ENCODE measurements at places on chromosomes 5 and 9.

- no peak for DNase-seq
These were observed 649.4 kb downstream of the CDH9 start for GRCh38 chr5:26388976-26389375.

DNA sequence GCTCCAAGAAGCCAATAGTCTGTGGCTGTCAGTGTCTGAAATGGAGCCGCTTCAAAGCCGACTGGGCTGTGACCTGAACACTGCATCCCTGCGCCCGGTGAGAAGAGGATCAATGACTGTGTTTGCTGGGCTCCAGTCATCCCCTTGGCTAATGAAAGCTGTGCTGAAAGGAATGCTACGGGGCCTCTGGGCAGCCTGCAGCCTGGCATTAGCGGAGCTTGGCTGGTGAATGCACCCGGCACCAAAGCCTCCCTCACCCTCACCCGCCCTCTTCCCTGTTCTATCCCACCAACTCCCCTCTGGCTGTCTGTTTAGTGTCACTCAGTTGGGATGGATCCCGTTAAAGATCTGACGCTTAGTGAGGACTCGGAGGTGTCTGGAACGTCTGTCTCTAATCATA is 355.3 kb downstream of the BNC2 start:
- no peak for DNase-seq

DNA sequence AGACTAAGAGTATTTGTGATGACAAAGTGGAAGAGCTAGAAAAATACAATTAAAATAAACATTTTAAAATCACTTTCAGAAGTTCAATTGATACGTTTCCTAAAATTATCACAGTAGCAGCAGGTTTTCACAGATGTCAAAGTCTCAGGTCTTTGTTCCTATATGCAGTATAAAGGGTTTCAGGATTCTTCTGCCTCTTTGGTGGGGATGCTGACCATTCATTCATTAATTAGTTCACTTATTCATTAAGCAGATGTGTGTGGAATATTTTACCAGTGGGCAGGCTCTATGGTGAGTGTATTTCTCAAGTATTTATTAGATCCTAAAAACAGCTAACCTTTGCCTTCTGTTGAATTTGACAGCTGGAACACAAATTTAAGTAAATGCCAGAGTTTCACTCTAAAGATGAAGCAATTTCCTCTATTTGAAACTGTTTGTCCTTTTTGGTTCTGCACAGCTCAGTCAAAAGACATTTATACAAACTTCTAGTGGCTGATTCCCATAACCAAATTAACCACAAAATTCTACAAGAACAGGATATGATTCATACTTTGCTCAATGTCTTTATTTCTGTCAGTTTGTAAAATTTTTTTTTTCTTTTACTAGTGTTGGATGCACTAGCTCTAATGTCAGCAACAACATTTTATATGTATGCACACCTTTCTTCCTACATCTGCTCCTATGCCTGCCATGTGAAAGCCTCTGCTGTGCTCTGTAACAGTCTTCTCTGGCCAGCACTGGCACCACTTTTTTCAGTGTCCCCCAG is 75.9 kb upstream of the PRR16 start:
- peak; percentile 58 for DNase-seq

DNA sequence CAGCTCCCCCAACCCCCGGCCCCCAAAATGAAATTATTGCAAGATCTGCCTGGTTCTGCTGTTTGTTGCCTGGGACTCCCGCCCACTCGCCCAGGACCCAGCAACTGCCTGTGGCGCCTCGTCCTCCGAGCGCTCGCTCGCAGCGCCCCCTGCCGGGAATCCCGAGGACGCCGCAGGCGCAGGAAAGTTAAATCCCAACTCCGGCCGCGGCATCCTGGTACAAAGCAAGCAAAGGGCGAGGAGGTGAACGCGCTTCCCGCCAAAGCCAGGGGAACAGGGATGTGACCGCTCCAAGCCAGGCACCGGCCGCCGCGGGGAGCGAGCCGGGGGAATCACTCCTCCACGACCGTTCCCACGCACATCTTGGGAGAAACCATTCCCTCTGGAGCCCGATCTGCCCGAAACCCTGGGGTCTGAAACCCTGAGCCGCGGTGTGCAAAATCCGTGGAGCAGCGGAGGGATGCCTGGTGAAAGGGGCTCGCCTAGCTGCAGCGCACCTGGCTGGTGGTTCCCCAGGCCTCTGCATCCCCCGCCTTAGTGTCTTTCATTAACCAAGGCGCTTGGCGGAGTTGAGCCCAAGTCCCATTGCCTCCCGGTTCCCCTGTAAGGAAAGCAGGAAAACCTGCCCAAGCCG is 1.3 kb downstream of the SEMA5A start:
- peak; percentile 87 for DNase-seq

DNA sequence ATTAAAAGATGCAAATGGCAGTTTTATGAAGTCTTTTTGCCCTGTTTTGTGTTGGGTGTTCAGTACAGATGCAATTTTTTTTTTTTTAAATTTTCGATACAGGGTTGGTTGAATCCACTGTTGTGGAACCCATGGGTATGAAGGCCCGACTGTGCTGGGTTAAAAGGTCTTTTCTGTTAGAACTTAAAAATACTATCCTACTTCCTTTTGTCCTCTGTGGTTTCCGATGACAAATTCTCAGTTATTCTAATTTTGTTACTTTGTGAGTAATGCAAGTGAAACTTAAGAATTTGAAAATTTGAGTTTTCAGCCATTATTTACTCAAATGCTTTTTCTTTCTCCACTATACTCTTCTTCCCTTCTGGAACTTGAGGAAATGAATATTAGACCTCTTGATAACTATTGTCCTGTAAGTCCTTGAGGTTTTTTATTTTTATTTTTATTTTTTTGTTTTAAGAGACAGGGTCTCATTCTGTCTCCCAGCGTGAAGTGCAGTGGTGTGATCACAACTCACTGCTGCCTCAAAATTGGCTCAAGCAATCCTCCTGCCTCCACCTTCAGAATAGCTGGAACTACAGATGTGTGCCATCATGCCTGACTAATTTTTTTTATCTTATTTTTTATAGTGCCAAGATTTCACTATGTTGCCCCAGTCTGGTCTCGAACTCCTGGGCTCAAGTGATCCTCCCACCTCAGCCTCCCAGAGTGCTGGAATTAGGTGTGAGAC is 67.5 kb downstream of the ZCCHC7 start:
- no peak for DNase-seq

Measured in SK-MEL-5 (cell line).